Stimulated activated CD8-positive, alpha-beta memory T cell treated with anti-CD3 and anti-CD28 coated beads, Interleukin-2, amount 100 ng/mL, for 1 hour (primary cell): ENCODE measurements at places on chromosomes 1 and 21.

DNA sequence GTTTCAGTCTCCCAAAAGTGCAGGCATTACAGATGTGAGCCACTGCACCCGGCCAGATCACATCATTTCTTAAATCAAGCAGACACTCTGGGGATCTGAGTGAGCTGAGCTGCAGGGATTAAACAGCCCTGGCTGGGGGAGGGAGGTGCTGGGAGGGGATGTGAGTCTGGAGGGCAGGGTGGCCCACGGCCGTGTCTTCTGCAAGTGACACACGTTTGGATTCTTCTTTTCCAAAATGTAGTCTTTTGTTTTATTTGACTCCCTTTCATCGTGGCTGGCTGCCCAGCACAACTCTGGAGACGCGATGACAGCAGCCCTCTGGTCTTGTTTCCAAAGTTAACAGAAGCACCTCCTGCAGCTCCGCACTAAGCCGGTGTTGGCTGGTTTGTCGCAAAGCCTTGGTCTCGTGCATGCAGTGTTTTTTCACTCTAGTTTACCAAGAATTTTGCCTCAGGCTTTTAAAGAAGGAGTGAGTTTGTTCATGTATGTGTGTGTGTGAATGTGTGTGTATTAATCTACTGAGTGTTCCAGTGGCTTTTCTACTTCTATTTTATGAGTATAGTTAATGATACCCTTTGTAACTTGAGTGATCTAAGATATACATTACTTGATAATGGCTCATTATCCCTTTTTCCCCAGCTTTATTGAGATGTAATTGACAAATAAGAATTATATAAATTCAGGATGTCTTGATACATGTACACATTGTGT, 2.8 kb upstream of the KRTAP10-5 start:
- no peak for DNase-seq

GRCh38 chr1:44225761-44226160, 12.5 kb downstream of the DMAP1 start:
- DNase-seq, result no peak

DNA sequence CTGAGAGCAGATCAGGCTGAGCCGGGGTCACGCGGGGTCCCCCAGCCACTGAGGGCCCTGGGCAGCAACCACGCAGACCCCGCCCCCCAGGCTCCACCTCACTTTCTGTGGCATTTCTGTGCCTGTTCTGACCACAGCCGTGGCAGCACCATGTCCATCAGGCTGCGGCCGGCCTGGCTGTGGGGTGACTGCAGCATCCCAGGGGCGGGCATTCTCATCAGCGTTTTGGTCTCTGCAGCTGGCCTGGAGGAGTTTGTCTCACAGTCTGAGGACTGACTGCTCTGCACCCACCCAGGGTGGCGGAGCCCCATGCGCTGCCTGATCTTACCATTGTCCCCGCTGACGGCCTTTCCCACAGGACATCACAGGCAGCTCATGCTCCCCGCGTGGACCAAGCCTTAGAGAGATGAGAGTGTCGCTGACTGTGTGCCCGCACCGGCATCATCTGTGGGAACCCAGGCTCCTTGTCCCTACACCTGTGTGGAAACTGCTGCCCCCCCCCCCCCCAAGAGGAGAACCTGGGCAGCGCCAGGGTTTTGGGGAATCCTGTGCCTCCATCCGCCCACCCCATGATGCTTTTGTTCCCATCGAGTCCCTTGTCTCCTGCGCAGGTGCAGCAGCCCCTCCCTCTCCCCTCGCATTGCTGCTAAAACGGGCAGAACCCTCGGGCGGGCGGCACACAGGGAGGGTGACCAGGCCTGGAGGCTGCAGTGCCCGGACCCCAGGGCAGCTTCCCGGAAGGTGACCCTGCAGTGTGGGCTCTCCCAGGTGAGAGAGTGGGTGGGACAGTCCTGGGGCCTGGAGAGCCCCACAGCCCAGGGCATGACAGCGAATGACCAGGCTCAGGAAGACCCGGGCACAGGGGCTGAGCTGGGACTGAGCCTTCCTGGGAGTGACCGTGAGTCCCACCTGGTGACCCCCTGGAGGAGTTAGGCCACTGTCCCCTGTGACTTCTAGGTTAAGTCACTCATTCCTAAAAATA, 1.8 kb downstream of the KRTAP10-1 start:
- DNase-seq, result no peak

- no peak for DNase-seq
Measured at GRCh38 chr1:201334325-201335173, 42.9 kb downstream of the TNNT2 start.

DNA sequence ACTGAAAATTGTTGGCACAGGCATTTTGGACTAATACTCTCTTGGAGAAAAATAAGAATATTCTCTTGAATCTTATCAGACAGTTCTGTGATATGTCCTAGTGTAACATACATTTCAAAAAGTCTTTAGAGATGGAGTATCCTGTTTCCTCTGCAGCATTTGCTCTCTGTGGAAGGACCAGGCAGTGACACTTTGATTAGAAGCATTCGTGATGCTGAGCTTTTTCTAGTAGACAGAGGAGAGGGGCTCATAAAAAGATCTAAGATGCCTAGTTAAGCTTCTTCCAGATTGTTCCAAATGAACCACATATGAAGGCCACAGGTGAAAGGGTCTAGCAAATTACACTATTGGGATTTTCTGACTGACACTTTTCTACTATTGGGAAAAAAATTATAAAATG, 120.3 kb downstream of the C1orf21 start:
- no peak for DNase-seq

GRCh38 chr1:220528679-220529501, 954 bp downstream of the MARK1 start:
- DNase-seq, result no peak

DNA sequence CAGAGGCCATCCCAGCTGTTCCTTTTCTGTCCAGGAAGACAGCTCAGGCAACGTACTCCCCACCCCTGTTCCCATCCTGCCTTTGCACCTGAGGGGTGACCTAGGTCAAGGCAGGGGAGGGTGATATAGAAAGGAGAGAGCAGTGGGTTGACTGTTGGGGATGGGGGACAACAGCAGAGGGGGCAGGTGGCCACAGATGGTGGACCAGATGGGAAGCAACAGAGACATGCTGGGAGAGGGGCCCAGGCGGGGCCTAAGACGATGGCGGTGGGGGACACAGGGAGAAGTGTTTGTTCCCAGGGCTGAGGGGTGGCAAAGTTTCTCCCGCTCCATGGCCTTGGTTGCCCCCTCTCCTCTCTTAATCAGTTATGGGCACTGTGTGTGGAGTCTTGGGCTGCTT, 6.3 kb downstream of the CELSR2 start:
- no peak for DNase-seq

GRCh38 chr1:62717483-62717882, 29.3 kb upstream of the DOCK7 start:
- no peak for DNase-seq

DNA sequence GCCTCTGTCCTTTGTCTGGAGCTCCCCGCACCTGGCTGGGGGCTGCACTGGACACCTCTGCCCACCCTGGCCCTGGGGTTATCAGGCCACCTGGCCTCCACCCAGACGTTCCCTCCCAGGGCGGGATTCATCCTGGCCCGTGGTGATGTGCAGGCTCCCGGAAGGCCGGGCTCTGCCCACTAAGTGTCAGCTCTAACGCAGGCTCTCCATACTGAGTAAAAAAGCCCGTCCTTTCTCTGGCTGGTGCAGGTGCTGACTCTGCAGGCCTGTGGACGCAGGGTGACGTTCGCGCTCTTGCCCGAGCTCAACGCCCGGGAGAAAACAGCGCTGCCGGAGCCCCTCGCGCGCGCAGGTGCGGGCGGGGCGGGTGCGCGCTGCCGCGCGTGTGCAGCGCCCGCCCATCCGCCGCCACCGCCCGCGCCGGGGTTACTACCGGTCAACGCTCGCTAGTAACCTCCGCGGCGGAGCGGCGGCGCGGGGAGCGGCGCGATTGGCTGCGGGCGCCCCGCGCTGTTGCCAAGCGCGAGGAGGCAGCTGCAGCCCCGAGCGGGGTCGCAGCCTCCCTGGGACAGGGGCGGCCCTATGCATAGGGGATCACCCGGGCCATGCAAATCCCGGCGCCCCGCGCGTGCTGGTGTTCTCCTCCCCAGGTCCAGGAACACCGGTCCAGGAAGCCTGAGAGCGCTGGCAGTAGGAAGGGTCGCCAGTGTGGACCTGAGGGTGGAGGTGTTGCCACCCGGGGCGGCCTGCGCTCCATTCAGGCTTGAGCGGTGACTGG, 15.7 kb downstream of the ABCG1 start:
- no peak for DNase-seq

DNA sequence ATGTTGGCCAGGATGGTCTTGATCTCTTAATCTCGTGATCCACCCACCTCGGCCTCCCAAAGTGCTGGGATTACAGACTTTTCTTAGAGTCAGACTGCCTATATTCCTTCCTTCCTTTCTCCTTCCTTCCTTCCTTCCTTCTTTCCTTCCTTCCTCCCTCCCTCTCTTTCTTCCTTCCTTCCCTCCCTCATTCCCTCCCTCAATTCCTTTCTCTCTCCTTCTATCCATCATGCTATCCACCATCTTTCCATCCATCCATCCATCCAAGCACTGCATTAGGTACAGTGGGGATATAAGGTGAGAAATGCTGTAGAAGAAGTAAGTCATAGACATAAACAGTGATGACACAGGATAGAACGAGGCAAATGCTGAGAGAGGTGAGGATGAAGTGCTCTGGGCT, 13.2 kb downstream of the LAMC2 start:
- DNase-seq, result no peak

GRCh38 chr1:22139817-22140216, 3.1 kb downstream of the WNT4 start:
- DNase-seq, result no peak

DNA sequence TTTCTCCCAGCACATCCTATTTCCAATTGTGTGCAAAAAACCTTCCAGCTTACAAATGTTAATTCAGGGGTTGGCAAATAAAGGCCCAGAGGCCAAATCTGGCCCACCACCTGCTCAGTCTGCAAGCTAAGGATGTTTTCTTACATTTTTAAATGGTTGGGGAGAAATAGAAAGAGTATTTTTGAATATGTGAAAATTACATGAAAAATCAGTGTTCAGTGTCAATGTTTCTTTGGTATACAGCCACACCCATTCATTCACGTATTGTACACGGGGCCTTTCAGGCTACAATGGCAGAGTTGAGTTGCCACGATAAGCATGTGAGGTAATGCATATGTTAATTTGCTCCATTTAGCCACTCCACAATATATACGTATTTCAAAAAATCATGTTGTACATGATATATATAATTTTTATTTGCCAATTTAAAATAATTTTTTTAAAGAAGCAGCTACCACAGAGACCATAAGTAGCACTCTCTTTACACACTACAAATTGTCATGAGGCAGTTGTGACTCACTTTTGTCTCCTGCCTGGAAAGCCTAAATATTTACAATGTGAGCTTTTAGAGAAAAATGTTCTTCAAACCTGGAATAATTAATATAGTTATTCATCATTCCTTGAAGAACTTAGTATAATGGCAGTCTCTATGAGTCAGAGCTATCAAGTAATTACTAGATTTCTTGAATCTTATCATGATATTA, 189.6 kb downstream of the SMYD3 start:
- no peak for DNase-seq

DNA sequence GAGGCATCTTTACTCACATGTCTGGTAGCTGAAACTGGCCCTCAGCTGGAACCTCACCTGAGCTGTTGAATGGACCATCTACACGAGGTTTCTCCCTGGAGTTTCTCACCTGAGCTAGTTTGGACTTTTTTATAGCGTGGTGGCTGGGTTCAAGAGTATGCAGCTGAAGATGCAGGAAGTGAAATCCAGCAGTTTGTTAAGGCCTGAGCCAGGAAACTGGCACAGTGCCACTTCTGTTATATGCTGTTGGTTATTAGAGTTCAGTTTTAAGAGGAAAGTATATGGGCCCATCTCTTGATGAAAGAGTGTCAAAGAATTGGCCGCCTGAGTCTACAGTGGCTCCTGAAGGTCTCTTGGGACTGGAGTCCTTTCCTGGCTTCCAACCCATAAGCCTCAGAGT, 35.6 kb downstream of the STUM start:
- DNase-seq, result no peak
